ENCODE measurements at places on chromosomes 2 and 18.

- no peak for DNase-seq
These were observed 73.0 kb upstream of the LGALSL start for GRCh38 chr2:64380853-64381527.

- DNase-seq: no peak
These were observed 6.5 kb downstream of the DGUOK start for GRCh38 chr2:73933194-73933593.

GRCh38 chr2:127348426-127349000 is 39.3 kb downstream of the MAP3K2 start:
- DNase-seq: peak; percentile 9

DNA sequence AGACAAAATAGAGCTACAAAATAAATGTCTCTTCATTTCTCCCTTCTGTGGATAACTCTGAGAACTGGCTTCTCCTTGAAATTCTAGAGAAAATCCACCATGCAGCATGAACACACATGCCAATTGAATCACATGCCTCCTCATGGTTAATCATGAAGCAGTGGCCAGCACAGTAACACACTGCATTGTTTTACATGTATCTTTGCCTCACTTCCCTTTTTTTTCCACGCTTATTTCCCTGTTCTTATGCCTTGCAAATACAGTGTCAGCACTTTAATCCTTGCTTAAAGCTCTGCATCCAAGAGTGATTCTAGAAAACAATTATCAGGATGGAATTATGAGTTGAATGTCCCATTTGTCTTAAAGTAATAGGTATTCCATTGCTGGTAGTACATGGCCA is 50.3 kb upstream of the ZBTB7C start:
- no peak for DNase-seq

DNA sequence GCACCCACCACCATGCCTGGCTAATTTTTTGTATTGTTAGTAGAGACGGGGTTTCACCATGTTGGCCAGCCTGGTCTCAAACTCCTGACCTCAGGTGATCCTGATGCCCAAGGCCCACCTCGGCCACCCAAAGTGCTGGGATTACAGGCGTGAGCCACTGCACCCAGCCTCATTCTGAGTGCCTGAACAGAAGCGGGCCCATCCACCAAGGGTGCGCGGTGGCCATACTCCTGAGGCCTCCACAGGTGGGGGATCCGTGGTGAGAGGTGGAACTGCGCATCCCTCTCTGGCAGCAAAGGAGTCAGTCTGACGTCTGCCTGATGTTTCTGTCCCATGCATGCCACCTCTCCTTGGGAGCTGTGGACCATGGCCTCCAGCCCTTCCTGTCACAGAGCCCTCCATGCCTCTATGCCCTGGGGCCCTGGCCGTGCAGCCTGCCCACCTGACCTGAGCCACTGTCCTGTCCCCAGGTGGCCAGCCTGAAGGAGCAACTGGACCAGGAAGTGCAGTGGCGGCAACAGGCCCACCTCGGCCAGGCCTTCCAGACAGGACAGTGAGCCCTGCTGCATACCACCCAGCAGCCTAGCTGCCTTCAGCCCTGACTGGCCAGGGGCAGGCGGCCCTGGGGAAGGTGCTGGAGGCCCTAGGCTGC is 7.6 kb upstream of the SNED1 start:
- DNase-seq: no peak

- peak; percentile 7 for DNase-seq
These were observed 2.9 kb upstream of the DLX2 start for GRCh38 chr2:172105471-172106107.

DNA sequence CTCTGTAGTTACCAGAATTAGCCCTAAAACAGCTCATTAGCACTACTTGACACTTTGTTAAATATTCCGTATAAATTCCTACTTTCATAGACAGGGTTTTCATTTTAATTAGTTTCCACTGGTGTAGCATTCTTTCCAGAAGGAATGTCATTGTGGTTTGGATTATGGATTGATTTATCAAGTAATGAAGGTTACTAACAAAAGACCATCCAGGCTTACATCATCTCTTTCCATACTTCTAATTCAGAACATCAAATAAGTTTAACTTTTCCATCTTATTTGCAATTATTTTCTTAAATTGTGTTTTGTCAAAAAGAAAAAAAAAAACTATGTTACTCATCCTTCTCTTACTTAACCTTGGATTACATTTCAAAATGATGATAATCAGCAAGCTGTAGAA is 231.8 kb upstream of the SPOPL start:
- DNase-seq: no peak

- no peak for DNase-seq
These were observed 80.7 kb upstream of the CABLES1 start for GRCh38 chr18:23054553-23054952.

DNA sequence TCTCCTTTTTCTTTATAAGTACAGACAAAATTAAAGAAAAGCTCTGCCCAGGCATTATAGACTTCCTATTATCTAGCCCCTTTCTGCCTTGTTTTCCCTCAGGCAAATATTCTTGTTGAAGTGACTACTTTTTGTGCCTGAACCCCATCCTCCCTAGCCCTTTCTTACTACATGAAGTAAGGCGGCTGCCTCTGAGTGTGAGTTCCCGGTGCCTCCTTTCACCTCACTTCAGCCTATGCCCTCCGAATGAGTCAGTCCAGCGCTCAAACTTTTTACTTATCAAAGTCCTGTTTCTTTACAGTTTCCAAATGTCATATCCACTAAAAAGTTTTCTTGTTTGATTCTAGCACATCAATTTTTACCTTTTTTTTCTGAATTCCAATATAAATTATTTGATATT is 778.3 kb upstream of the NRXN1 start:
- no peak for DNase-seq

- no peak for DNase-seq
These were observed 33.7 kb upstream of the ACVR1C start for GRCh38 chr2:157662401-157662800.

- DNase-seq: peak; percentile 9
These were observed 363.7 kb upstream of the SPHKAP start for GRCh38 chr2:228545041-228545747.

GRCh38 chr2:5933669-5934068 is 241.5 kb downstream of the SOX11 start:
- DNase-seq: no peak

- no peak for DNase-seq
These were observed 1367.7 kb upstream of the CELF4 start for GRCh38 chr18:38933322-38933721.

DNA sequence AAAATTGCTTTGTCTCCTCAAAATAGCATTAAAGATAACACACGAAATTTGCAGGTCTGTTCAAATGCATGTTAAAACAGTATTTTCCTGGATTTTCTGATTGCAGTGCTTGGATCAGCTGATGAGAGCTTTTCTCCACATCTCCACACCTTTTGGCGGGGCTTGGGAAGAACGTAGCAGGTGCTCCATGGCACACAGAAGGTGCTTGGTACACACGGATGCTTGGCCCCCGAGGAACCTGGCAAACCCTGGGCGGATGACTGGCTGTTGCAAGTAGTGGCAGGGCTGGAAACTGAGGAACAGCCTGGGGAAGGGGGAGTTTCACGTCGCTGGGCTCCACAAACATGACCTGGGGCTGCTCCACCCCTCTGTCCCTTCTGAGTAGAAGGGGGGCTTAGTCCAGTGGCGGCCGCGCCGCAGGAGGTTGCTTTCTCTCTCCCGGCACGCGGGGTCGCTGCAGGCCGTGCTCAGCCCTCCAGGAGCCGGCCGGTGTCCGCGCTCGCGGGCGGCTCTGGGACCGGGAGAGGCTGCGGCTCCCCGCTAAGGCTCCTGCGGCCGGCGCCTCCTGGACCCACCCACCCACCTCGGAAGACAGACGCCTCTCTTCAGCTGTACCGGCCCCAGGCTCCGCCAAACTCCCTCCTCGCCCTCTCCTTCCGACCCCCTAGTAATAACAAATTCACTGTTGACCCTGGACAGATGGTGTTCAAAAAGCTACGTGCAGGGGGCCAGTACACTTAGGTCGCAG is 69.3 kb downstream of the MARCO start:
- DNase-seq: peak; percentile 84

GRCh38 chr2:169158874-169159273 is 89.5 kb downstream of the DHRS9 start:
- no peak for DNase-seq

DNA sequence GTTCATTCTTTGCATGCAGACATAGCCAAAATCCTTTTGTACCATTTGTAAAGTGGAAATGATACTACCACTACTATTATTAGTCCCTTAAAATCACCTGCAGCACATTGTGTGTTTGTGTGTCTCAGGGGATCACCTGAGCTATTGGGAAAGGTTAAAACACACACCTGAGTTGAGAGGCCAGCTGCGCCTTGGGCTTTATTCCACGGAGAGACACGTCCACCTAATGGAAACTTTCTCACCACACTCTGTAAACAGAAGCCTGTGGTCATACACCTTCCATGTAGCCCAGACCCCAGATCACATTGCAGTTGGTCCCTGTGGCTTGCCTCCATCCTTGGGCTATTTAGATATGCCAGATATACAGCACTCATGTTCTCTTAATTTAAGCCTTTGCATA is 81.8 kb upstream of the SH3BP4 start:
- no peak for DNase-seq

DNA sequence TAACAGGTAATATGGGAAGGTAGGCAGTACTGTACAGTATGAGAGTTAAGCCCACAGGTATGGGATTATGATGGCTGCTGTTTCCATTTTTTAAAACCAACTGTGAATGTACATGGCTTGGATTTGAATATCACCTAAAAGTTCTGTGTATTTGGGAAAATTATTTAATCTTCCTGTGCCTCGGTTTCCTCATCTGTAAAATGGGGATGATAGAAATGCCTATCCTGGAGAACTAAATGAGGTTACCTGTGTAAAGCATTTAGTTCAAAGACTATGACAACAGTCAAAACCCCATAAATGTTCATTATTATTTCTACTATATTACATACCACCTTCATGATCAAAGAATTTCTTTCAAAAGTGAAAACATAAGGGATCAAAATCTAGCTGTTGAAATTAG is 3.6 kb downstream of the KLHL41 start:
- no peak for DNase-seq

DNA sequence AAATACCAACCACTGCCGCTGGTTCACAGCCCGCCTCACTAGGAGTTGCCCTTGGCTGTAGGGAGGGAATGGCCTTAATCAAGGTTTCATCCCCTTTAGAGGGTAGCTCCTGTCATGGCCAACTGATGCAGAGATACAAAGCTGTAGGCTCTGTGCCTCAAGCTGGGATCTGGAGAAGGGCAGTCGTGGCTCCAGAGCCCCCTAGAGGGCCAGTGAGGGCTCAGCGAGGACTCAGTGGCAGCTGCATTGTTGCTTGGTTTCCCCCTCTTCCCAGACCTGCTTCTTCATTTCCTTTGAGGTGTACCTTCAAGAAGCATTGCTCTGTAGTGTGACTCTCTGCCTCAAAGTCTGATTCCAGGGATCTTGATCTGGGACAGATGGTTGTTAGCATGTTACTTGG is 302.1 kb downstream of the LPIN1 start:
- no peak for DNase-seq

DNA sequence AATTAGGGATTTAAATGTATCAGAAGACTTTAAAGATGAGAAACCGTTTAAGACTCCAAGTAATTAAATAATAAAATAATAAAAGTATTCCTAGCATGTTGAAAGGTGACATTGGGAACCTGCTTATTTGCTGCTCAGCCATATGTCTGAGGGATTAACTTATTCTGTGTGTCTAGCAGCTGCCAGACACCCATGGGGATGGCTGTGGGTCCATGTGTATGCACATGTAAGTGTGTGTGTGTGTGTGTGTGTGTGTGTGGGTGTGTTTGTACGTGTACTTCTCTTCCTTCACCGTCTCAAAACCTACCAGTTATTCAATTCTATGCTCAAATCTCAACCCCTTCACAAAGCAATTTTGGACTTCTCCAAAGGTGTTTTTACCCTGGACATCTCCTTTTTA is 124.5 kb downstream of the SETBP1 start:
- DNase-seq: no peak

GRCh38 chr2:73255907-73256617 is 22.0 kb downstream of the CCT7 start:
- DNase-seq: no peak

- no peak for DNase-seq
These were observed 23.2 kb upstream of the ACVR1 start for GRCh38 chr2:157899125-157899839.

GRCh38 chr2:211085056-211085680 is 528.8 kb downstream of the CPS1 start:
- DNase-seq: peak; percentile 5

- peak; percentile 40 for DNase-seq
These were observed 324.5 kb upstream of the EPHA4 start for GRCh38 chr2:221896505-221897151.

DNA sequence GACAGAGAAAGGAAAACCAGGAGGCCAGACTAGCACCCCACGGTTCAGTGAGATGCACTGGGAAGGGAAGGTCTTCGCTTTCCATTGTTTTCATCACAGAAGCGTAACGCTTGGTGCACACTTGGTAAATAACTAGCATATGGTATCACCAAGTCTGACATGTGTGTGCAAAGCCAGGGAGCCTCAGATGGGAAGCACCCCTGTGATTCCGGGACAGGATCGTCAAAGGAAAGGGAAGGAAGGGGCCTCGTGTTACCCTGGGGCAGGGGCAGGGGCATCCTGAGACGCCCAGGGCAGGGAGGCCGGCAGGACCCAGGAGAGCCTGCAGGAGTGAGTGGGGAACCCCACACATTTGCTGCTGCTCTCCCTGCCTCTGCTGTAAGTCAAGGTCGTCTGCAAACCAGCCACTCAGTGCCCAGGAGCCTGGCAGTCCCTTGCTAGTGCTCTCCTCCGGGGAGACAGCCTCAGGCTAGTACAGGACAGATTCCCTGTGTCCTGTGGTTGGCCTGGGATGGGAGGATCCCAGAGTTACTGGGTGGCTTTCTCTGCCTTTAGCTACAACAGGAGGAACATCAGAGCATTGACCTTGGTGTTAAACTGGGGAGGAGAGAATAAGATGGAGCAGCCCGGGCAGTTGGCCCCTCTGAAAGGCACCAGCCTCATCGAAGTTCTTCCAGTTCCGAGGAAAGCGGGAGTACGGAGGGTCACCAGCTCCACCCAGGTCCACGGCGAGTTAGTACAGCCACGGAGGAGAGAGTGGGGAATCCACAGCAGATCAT is 192.5 kb downstream of the NDUFA10 start:
- no peak for DNase-seq

- DNase-seq: no peak
These were observed 137.6 kb downstream of the MYO1B start for GRCh38 chr2:191382801-191383200.

GRCh38 chr18:63534615-63535014 is 7.6 kb upstream of the SERPINB12 start:
- DNase-seq: no peak

GRCh38 chr2:38093527-38094165 is 17.7 kb upstream of the CYP1B1 start:
- DNase-seq: no peak

Data from AG08396 (cell line).